ENCODE measurements at places on chromosomes 5 and 9.

GRCh38 chr5:179228341-179229121 lies 116.7 kb downstream of the ADAMTS2 start:
- no peak for DNase-seq

GRCh38 chr5:105146867-105147266 lies 1584.3 kb upstream of the NUDT12 start:
- DNase-seq, result no peak

DNA sequence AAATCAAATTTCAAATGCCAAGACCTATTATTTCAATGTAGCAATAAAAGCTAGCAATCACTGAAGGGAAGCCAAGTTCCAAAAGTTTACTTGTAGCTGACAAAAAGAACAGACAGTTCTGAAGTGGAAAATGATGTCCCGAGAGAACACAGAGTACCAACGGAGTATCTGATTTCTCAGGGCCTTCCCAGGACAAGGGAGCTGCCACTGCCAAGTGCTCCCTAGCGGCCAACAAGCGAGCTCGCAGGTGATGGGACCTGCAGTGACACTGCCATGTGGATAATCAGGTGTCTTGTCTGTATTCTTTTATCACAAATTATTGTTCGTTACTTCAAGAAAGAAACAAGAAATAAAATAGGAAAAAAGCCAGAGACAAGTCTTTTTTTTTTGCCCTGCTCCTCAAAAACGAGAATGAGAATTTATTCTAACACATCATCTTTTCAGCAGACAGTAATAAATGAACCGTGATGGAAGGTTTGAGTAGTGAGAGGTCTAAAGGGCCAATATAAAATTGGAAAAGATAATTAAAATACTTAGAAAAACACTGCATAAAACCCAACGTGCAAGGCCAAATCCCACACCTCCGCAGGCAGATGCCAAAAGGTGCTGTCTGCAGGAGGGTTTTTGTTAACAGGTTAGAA lies 159.4 kb downstream of the MYO10 start:
- no peak for DNase-seq

DNA sequence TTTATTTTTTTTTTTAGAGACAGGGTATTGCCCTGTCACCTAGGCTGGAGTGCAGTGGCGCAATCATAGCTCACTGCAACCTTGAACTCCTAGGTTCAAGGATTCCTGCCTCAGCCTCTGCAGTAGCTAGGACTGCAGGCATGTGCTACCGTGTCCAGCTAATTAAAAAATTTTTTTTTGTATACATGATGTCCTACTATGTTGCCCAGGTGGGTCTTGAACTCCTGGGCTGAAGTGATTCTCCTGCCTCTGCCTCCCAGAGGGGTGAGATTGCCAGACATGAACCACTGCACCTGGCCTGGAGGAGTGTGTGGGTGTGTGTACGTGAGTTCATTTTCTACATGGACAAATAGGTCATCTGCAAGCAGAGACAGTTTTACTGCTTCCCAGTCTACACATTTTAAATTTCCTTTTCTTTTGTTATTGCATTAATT lies 33.8 kb downstream of the JMY start:
- DNase-seq, result no peak

GRCh38 chr5:671459-672328 lies 21.5 kb downstream of the TPPP start:
- no peak for DNase-seq

- no peak for DNase-seq
Observed at GRCh38 chr5:172800088-172800551, 29.1 kb upstream of the DUSP1 start.

GRCh38 chr5:14038341-14038959 lies 94.0 kb upstream of the DNAH5 start:
- no peak for DNase-seq

GRCh38 chr9:85213650-85214607 lies 527.8 kb downstream of the AGTPBP1 start:
- no peak for DNase-seq

- DNase-seq, result peak; percentile 49
Observed at GRCh38 chr9:134455934-134456755, 129.9 kb downstream of the RXRA start.

DNA sequence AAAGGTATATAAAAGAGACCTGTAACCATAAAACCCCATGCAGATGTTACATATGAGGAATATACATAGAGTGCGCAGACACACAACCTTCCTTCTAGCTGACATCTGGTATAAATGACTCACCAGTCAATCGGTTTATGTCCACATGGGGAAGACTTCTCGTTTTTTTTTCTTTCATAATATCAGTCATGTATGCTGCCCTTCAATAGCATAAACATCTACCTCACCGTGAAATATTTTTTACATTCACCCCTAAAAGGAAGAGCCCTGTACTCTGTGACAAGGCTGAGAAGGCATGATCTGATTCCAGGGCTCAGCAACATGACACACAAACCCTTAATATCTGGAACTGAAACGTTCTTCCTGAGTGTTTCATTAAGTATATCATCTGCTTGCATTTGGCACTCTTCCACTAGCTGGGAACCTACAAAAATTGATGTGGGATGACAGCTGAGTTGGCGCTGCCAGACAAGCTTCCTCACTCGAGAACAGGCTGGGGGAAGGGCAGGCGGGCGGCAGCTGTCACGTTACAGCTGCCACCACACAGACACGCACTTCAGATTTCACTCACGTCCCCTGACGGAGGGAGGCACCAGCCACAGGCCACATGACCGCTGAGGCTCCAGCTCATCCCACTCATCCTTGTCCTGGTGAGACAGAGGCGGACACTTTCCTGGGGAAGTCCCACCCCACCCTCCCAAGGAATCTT lies 74.2 kb downstream of the SHB start:
- no peak for DNase-seq

DNA sequence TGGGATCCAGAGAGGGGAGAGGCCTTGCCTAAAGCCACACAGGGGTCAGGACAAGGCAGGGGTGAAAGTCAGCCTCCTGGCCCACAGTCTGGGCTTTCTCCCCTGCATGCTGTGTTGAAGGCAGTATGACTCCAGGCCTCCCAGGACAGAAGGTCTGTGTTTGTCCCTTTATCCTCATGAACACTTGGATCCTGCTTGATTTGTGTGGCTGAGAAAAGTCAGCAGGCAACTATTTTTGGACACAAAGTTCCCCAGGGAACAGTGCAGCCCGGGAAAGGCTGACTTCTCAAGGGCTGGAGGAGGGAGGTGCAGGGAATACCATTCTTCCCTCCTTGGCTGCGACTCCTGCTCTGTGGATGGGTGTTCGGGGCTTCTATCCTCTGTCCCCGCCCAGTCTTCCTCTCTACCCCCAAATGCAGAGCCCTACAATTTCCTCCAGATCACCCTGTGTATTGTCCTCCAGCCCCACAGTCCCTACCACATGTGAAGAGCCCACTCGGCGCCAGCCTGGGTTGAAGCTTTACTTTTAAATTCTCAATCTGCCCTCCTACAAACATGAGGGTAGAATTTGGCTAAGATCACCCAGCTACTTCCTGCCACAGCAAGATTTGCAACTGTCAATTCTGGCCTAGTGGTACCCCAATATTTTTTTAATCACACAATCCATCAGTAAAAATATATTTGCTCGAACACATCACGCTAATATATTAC lies 4.1 kb downstream of the AKNA start:
- DNase-seq, result no peak

GRCh38 chr5:133704411-133704810 lies 92.1 kb upstream of the FSTL4 start:
- no peak for DNase-seq

GRCh38 chr5:21806943-21807342 lies 1046.2 kb downstream of the CDH12 start:
- DNase-seq, result no peak

GRCh38 chr5:174655351-174655750 lies 69.0 kb upstream of the MSX2 start:
- DNase-seq, result no peak

DNA sequence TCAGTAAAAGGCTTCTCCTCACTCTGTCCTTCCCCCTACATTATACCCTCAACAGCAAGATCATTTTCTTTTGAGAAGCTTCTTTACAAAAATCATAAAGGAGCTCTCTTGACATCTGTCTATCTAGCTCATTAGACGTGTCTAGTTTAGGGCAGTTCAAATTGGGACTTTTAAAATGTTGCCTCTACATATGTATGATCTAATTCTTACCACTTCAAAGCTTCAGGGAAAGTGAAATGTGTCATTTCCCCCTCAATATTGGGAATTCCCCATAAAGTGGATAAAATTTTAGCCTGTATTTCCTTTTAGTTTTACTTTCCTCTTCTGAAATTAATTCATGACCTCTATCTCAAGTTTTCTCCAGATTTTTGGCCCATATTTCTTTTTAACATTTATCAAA lies 323.7 kb downstream of the ARRDC3 start:
- DNase-seq, result no peak

DNA sequence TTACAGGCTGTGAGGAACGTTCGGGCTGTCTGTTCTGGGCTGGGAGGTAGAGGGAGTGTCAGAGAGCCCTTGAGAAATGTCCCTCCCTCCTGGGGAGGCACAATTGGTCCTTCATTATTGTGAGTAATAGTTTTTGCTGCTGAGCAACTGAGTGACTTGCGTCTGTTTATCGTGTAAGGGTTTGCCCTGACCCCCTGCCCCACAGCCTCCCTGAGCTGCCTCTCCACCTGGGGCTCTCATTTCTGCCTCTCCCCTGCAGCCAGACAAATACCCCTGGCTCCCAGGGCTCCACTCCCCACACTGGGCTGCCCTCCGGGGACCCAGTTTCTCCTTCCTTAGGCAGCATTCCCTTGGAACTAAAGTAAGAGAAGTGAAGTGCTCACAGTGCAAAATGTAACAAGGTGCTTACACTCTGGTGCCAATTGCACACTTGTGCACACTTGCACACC lies 174.9 kb upstream of the MVB12B start:
- DNase-seq, result no peak

- no peak for DNase-seq
Observed at GRCh38 chr5:38666668-38667498, 110.4 kb upstream of the LIFR start.

DNA sequence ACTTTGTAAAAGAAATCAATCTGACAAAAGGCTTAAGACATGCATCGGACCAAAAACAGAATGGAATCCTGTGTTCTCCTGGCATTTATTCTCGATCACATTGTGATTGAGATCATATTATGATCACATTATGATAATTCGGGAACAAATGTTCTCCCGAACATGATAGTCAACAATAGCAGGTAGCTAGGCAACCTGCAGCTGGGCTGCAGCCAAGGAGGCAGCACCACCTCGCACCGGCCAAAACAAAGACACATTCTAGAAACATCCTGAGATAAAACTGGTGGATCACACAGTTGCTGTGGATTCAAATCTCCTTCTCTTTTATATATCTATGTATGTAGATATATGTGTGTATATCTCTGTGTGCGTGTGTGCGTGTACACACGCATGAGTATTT lies 480.6 kb upstream of the CYLC2 start:
- no peak for DNase-seq

GRCh38 chr5:139670369-139671095 lies 22.4 kb downstream of the CXXC5 start:
- no peak for DNase-seq

DNA sequence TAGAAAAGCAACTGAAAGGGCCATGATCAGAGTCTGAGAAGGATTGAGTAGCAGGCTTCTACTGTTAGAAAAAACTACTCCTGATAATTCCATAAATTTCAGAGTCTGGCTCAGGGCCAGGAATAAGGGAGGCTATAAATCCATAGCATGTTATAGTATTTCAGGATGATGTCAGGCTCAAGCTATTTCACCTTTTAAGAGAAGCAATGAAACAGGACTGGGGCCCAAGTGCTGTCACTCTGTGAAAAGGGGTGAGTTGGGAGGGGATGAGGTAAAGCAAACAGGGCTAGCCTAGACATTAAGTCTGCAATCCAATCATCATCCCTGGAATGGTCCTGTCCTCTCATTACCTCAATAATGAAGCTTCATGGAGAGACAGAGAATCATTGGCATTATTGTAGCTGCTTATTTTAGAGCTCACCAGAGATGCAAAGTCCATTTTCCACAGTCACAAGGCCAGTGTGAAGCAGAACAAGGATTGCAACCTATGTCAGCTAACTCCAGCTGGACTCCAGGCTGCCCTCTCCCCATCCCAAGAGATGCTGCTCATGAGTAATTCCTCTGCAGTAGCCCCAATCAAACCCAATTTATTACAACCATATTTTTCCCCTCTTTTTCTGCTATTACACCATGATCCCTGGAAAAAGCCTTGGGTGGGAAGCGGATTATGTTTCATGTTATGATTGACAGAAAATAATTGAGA lies 56.0 kb downstream of the PAPPA start:
- DNase-seq, result no peak

GRCh38 chr5:92418341-92418740 lies 1035.2 kb upstream of the ARRDC3 start:
- DNase-seq, result no peak

DNA sequence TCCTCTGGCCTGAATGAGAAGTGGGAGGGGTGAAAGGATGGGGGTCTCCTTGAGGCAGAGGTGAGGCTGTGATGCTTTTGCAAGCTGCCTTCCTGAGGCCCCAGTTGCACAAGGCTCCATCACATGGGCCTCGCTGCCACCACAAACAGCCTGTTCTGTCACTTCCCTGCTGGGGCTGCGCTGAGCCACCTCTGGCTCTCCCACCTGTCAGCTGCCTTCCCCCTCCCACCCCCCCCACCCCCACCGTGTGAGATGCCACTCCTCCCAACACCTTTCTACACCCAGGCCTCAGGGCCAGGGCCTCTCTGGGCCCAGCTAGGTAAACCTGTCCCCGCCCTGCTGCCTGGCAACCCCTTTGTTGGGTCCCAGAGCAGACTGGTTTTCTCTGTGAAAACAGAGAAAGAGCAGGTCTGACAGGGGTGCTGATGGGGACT lies 4.5 kb upstream of the PDLIM4 start:
- DNase-seq, result no peak

DNA sequence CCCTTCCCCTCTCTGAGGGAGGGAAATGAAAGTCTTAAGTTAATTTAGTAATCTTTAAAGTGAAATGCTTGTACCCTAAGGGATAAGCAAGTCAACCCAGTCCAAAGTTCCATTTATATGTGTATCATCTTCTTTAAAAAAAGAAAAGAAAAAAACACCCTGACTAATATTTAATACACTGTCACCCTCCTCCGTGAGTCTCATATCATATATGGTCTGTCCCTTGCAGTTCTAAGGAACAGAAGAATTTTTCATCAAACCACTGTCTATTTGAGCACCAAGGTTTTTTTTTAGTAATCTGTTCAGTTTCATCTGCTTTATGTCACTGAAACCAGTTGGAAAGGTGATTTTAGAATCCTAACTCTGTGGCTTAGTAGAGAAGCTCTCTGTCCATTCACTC lies 15.2 kb downstream of the TNIP1 start:
- no peak for DNase-seq

DNA sequence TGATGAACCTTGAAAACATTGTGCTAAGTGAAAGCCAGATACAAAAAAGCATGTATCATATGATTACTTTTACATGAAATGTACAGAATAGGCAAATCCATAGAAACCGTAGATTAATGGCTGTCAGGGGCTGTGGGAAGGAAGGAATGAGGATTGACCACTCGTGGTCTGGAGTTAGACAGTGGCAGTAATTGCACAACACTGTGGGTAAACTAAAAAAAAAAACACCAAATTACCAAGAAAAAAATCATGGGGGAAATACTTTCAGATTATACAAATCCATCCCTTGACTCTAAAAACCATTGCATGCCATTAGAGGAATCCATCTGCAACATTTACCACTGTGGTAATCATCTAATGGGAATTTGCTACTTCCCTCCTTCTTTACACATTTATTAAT lies 140.0 kb downstream of the SIL1 start:
- DNase-seq, result no peak
